ENCODE measurements at places on chromosomes 5 and 9.
A peak's percentile ranks its signal among the peaks of the same experiment; 100 is the strongest.

- DNase-seq: no peak
Observed at GRCh38 chr5:98836175-98836574, 62.7 kb downstream of the RGMB start.

DNA sequence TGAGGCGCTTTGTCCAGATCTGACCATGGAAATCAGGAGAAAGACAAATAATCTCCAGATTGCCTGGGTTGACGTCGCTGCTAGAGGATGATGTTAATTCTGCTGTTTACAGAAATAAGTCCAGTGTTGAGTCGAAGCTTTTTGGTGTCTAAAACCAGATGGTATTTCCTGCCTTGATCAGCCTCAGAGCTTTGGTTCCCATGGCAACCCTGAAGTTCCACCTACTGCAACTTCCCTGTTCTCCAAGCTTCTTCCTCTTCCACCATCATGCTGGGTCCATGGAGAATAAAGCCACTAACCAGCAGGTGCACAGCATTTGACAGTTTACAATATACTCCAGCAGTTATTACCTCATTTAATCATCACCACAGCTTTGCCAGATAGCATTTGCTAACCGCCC, 18.0 kb upstream of the GABBR2 start:
- DNase-seq: no peak

DNA sequence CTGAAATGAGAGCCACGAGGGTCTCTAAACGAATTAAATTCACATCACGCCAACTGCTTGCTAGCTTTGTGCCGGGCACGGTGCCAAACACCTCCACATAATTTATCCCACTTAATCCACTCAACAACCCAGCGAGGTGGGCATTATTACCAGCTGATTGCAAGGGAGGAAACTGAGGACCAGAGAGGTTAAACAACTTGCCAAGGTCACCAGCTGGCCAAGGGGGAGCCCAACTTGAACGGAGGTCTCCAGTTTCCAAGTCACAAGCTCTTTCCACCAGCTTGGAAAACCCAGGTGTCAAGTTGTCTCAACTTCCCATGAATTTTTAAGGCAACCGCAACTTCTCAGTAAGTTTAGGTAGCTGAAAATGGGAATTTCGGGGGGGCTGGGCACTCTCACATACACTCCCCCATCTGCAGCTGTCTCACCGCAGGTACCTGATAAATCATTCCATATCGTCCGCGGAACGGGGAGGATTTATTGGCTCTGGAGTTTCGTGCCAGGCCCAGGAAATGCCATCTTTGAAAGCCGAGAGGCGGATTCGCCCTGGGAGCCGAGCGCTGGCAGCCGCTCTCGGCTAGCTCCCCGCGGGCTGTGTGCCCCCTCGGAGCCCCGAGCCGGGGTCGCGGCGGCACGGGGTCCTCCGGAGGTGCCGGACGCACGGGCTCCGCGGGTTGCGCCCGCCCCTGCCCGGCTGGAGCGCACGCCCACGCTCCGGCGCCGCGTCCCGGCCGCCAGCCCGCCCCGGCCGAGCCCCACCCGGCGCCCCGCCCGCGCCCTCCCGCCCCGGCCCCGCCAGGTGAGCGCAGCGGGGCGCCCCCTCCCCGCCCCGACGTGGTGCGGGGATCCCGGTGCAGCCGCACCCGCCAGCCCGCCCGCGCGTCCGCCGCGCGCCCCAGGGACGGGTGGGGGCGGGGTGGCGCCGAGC, 617 bp downstream of the PTPN3 start:
- DNase-seq: no peak

DNA sequence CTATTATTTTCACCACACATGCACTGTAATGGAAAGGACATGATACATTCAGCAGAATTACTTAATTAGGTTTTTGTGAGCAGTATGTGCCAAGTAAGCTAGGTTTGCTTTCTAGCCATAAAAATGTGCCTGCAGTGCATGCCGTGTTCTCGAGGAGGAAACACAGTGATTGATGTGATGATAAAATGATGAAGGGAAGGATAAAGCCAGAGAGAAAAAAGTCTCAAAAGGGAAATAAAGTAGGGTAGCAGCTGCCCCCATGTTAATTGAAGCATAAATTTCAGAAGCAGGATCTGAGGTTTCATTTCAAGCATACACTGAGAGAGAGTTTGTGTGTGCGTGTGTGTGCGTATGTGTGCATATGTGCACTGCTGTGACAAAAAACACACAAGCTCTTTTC, 714.2 kb upstream of the C9orf72 start:
- DNase-seq: no peak

DNA sequence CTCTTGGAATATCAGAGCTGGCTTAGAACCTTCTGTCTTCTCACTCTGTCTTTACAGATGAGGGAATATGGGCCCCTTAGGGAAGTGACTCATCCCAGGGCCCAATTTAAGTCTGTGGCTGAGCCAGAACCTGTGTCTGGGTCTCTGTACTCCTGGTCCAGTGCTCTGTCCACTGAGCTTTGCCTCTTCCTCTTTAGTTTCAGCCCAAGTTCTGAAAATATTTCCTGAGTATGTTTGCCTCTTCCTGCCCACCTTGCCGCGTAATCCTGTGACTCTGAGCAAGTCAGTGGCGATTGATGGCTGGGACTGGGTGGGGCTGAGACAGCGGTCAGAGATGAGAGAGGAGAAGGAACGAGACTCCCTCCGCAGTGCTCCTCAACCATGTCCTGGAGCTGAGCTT, 7.8 kb downstream of the IER5L start:
- no peak for DNase-seq

GRCh38 chr9:78782234-78782633, 485.3 kb downstream of the PSAT1 start:
- no peak for DNase-seq

GRCh38 chr5:43156388-43156787, 35.6 kb upstream of the NIM1K start:
- DNase-seq: no peak

- no peak for DNase-seq
Observed at GRCh38 chr9:134061688-134062371, 6.0 kb downstream of the BRD3 start.

GRCh38 chr5:5716665-5717064, 294.2 kb downstream of the ICE1 start:
- DNase-seq: no peak

DNA sequence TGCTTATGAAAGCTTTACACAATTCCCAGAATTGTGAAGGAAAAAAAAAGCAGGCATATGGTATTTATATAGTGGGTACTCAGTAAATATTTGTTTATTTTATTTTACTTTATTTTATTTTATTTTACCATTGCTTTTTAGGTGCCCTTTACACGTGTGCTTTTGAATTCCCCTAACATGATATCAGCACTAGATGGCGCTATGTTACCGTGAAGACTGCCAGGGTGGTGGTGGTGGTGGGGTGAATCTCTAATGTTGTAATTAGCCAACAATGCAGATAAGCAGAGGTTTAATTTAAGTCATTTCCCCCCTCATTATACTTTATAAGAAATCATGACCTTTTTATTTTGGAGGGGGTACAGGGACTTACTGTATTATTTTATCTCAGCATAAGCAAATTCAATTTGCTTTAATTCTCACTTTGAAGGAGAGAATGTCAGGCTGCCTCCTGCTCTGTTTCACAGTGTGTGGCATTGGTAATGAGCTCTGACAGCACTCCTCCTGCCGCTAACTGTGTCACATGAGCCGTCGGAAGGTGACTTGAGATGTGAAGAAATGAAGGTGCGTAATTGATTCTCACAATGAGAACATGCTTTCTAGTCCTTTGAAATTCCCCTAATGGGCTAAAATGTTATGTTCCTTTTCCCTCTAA, 165.6 kb downstream of the YTHDC2 start:
- peak; percentile 77 for DNase-seq

DNA sequence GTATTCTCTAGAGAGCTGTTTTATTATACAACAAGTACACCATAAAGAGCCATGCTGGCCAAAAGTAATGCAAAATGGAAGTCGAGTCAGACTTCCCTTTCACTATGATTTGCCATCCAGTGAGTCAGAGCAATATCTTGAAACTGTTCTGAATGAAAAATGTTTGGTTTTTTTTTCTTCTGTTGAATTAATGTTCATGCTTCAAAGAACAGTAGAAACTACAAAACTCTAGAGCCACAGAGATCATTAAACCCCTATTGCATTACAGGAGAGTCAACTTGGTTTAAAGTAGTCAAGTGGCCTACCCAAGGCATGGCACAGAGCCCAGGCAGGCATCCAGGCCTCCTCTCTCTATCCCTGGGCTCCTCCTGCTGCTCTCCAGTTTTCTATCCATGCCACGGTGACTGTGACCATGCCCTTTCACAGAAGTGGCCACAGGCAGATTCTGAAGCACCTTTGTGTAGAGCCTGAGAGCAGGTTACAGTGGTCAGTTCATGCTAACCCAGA, 358.9 kb downstream of the DEPDC1B start:
- no peak for DNase-seq

- DNase-seq: no peak
Observed at GRCh38 chr9:99516657-99517049, 294.6 kb downstream of the SEC61B start.

GRCh38 chr9:91043056-91043810, 241.6 kb downstream of the SYK start:
- no peak for DNase-seq

DNA sequence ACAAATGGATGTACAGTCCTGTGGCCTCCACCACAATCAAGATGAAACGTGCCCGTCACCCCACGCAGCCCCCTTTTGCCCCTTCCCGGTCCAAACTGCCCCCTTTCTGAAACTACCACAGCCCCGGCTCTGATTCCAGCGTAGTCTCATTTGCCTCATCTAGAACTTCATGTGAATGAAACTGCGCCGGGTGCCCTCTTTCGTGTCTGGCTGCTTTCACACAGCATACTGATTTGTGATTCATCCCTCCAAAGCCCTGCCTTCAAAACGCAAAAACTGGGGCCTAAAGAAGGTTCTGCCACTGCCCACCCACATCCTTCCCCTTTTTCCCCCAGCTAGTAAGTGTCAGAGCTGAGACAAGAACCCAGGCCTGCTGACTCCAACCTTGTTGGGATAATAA, 31.5 kb upstream of the NCS1 start:
- no peak for DNase-seq

GRCh38 chr9:104795857-104796256, 31.9 kb downstream of the NIPSNAP3B start:
- DNase-seq: no peak

DNA sequence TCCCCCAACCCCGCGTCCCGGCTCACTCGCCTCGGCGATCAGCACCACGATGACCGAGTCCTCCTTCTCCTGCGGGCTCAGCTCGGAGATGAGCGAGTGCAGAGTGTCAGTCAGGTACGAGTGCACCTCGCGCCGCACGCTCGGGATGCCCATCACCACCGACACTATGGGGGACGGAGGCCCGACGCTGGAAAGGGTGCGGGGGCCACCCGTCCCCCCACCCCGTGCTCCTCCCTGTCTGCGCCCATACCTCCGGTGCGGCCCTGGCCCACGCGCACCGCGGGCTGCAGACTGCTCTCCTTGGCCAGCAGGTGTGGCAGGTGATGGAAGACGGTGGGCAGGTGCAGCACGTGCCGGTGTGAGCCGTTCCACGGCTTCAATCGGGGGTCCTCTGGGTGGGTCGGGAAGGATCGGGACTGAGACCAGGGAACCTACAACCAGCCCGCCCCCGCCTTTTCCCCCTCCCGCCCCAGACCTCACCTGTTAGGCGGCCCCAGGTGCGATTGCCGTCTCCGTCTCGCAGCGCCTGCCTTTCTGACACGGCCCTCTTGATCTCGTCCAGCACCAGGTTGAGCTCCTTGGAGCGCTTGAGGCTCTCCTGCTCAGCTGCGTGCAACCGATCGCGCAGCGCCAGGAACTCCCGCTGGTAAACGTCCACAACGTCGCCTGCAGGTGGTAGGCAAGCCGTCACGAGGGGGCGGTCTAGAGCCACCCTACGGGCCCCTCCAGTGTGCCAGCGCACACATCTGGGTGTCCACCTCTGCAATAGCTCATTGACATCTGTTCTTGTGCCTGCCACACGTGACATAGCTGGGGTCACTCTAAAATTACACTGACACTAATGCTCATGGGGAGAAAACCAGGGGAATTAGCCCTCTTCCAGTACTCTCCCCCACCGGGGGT, 5.1 kb downstream of the MGAT4B start:
- peak; percentile 54 for DNase-seq

- no peak for DNase-seq
Observed at GRCh38 chr5:116216246-116216645, 131.4 kb downstream of the COMMD10 start.

DNA sequence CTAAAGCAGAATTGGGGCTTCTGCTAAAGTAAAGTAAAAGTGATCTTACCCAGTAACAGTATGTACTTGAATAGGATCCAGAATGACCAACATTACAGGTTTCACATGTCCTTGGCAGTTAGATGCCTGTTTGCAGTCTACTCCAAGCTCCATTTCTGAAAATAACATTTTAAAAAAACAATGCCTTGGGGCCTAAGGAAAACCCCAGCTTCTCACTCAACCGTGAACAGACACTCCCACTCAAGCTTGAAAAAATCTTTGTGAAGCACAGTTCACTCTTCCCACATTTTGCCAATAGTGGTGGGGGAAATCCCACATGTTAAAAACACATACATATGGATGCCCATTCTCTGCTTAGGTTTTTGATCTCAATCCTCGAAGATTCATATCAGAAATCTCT, 304.1 kb downstream of the ARRDC3 start:
- no peak for DNase-seq

DNA sequence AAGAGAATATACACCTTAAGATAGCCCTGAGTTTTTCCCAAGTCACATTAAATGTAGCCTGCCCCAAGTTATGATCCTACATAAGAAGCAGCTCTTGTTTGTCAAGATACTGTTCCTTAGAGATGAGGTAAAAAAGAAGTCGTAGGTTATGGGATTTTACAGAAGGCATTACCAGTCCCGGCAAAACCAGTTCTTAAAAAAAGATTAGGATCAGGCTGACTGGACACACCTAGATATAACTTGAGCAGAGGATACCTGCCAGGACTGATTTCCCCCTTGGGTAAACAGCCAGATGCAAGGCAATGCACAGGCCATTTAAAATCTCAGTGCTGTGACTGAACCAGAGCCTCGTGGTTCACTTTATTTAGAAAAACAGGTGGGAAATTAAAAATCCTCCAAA, 14.1 kb upstream of the SEMA5A start:
- DNase-seq: no peak

- no peak for DNase-seq
Observed at GRCh38 chr5:103347716-103348423, 89.3 kb downstream of the MACIR start.

DNA sequence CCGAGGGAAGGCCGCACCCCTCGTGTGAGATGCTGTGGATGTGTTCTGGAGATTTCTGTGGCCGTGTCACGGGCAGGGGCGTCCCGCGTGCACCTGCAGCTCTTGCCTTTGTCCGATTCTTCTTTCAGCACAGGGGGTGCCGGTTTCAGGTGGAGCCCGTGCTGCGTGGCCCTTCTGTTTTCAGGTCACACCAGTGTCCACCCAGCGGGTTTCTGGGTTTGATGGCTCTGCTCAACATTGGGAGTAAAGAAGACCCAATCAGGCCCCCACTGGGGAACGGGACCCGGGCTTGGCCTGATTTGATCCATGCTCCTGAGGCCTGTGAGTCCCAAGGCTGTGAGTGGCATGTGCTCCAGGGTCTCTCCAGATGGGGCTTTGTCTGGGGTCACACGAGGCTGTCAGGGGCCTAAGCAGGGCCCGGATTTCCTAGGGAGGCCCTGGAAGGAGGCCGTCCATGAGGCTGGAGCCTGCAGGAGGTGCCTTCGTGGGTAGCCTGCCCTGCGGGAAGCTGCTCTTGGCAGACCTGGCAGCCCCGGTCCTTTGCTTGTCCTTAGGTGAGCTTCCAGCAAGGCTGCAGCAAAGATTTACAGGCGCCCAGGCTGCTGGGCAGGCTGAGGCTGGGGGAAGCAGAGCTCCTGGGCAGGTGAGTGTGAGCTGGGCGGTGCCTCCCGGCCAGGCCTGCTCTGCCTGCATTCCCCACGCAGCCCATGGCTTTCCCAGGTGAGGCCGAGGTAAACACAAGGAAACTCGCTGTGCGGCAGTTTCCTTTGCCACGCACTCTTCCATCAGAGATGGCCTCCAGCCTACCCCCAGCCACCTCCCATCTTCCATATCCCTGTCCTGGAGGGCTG, 12.8 kb downstream of the MRPL36 start:
- DNase-seq: no peak

Data from head of caudate nucleus (tissue), 42 donors.